Posterior vena cava (tissue), 2 donors: ENCODE measurements at places on chromosomes 6 and 20. TPM values are rescaled to one million over a fixed set of nuclear protein-coding genes. Genes with fewer than 3 reads are reported as not detected.

The ARFGEF3 gene
- 2.0 TPM for total RNA-seq

The PCNA gene
- 30.3 TPM for total RNA-seq

The SDCBP2 gene
- total RNA-seq, result 5.4 TPM

The SYNE1 gene
- total RNA-seq, result 184 TPM

The TRIM15 gene
- total RNA-seq, result not detected

The DYNLRB1 gene
- 124 TPM for total RNA-seq

The CFB gene
- total RNA-seq, result 35.8 TPM

The TFAP2A gene
- not detected for total RNA-seq

The MUCL3 gene
- total RNA-seq, result not detected

The SUN5 gene
- total RNA-seq, result not detected

The HLA-DQB1 gene
- total RNA-seq, result 4.2 TPM

The OXT gene
- not detected for total RNA-seq

The GSTA2 gene
- not detected for total RNA-seq

DNA sequence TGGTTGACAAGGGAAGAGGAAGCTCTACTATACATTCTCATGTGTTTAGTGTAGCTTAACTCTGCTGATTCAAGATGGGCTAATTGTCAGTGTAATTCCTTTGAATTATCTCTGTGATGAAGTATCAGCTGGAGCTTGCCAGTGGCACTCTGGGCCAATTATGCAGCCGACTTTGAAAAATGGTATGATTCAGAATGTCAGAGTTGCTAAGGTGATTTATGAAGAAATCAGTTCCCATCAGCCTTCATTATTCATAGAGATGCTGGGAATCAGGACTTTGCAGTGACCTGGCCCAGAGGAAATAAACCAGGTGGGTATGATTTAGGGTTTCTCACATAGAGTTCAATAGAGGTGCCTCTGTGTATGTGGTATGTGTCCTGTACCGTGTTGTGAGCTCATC lies 33.4 kb downstream of the KCNS1 start:
- no peak for DNase-seq

DNA sequence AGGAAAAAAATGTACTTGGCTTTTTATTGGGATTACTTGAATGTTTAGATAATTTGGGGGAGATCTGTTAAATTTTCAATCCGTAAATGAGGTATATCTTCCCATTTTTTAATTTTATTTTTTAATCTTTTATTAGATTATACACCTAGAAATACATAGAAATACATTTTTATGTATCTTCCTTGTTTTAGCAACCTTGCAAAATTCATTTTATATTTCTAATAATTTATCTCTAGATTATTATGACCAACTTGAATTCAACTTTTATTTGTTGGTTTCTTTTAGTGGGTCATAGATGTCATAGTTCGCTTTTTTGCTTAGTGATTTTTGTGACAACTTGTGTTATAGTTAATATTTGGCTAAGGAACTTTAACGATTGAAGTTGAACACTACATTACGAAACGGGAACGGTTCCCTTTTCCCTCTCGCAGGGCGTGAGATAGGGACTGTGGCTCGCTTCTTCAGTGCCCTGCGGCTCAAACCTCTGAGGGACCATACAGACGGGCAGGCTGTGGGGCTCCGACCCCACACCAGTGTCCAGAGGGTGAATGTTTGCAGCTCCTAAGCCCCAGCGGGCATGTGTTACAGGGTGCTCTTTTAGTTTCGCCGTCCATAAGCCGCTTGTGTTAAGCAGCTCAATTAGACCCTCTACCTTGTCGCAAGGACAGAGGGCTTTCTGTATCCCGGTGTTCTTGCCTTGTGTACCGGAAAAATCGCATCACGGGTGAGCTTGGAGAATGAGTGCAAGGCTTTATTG lies 53.8 kb downstream of the PRND start:
- DNase-seq, result no peak

DNA sequence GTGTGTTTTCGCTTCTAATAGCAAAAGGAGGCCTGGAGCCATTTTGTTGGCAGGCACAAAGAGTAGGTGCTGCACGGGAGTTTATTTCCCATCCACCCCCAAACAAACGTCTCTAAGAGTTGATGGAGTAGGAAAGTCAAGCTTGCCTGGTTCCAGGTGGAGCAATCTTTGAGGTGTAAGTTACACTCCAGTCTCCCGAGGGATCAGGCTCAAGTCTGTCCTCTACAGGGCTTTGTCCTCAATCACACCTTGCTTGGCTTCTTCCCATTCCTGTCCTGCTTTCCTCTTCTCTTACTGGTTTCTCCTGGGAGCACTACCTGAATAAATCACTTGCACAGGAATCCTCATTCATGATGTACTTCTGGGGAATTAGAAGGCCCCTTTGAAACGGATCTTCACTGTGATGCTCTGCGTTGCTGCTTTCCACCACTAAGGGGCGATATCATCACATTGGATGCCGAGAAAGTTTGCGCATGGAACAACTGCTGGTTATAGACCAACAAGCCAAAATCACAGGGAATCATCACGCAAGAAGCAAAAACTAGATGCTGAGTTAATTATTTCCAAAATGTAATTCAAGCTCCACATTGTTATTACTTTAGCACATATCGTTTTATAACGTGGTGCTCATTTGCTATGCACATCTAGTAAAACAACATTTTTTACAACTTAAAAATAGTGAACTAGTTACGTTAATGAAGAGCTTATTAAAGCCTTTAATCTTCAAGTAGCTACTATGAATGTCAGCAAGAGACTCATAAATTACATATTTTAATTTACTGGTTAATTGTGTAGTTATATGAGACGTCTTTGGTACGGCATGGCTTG lies 156.8 kb downstream of the DNAH8 start:
- DNase-seq, result no peak

DNA sequence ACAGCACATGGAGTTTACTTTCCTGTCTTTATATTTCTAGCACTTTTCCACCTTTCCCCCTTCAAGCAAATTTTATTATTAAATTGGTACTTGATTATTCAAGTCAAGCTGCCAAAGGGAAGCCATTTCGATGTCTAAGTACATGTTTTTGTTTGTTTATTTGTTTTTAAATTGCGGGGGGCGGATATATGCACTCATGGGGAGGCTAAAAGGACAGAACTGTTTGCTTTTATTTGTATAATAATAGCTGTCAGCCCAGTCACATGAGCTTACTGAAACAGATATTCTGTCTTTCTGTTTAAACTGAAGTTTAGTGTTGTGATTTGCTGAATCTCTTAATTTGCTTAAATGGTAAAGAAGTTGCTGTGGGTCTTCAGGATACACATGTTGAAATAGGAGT lies 49.6 kb upstream of the PLCG1 start:
- DNase-seq, result no peak

GRCh38 chr6:56840467-56841380 lies 114.2 kb upstream of the BEND6 start:
- no peak for DNase-seq

- no peak for DNase-seq
Measured at GRCh38 chr20:7859356-7859802, 80.9 kb downstream of the HAO1 start.

- DNase-seq, result no peak
Measured at GRCh38 chr6:75220357-75220756, 14.5 kb upstream of the COL12A1 start.

DNA sequence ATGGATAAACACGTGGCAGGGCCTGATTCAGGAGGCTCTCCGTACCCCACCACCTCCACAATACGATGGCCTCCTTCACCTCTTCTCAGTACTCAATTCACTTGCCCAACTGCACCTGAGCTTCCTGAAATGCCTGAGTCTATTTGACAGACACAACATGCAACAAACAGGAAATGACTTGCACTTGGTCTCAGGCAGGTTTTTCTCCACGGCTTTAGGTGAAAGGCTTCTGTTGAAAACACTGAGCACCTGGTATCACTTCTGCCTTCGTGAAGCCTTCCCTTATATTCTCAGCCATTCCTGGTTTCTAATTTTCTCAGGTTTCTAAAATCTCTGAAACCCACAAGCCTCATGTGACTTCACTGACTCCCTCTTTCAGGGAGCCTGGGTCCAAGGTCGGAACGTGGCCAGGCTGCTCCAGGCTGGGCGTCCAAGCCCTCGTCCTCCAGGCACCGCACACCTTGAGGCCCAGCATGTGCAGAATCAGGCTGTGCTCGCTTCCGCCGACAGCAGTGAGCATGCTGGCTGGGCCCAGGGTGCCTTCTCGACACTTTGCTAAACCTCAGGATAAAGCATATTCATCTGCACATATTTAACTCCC lies 34.7 kb downstream of the TAF4 start:
- DNase-seq, result no peak

- peak; percentile 91 for DNase-seq
Measured at GRCh38 chr6:26532699-26533531, 5.3 kb upstream of the HMGN4 start.

DNA sequence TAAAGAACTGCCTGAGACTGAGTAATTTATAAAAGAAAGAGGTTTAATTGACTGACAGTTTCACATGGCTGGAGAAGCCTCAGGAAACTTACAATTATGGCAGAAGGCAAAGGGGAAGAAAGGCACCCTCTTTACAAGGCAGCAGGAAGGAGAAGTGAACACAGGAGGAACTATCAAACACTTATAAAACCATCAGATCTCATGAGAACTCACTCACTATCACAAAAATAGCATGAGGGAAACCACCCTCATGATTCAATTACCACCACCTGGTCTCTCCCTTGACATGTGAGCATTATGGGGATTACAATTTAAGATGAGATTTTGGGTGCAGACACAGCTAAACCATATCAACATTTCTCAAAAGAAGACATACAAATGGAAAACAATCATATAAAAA lies 266.3 kb downstream of the EPM2A start:
- no peak for DNase-seq

DNA sequence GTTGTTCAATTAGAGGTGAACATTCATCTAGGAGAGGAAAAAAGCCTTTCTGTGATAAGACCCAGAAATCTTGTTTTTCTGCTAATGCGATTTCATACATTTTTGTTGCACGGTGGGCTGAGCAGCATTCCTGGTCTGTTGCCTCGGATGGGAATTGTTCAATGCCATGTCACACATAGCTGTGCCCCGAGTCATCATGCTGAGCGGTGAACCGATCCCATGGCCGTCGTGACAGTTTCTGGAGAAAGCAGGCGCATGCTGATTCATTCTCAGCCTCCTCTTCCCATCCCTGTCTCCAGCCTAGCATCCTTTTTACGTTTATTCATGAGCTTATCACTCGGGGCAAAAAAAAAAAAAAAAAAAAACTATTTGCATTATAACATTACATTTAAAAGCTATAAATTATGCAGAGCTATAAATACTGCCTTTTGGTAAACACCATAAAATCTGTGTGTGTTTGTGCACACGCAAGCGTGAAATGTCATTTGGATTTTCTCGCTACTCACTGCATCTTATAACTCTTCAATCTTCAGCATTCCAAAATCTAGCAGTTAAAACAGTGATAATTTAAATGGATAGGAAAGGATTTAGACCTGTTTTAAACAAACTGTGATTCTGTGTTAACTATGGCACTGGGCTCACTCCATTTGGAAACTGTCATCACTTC lies 58.9 kb upstream of the IFNGR1 start:
- no peak for DNase-seq

GRCh38 chr20:49710971-49711666 lies 2.6 kb downstream of the B4GALT5 start:
- no peak for DNase-seq

DNA sequence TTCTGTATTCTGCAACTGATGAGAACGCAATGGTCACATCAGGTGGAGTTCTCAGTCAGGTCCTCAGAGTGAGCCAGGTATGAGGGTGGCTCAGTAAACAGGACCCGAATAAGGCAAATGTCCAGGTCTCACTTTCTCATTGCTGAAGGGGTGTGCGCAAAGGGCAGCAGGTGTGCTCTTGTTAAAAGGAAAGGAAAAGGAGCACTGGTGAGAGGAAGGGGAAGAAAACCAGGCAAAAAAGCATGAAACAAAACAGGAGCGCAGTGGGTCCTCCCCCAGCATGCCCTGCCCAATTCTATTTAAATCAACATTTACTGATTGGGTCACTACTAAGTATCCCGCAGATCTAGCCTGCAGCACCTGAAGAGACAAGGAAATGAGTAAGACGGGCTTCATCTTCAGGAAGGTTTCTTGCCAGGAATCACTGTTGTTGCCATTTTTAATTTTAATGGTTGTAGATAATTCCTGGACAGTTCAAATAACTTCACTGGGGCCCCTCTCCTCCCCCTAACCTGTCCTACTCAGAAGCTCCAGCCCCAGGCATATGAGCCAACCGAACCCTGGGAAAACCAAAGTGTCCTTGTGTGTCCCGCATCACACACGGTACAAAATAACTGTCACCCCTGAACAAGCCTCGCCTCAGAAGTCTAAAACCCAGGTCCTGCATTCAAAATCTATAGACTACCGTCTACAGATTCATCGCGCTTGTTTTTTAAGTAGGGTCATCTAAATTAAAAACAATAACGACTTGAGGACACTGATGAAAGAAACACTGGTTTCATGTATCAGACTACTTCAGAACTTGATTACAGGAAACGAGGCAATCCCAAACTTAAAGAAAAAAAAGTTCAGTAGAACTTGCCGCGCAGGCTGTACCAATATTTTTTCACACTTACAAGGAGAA lies 980 bp downstream of the MBOAT1 start:
- DNase-seq, result no peak

- no peak for DNase-seq
Measured at GRCh38 chr6:142925575-142926110, 19.3 kb downstream of the HIVEP2 start.

DNA sequence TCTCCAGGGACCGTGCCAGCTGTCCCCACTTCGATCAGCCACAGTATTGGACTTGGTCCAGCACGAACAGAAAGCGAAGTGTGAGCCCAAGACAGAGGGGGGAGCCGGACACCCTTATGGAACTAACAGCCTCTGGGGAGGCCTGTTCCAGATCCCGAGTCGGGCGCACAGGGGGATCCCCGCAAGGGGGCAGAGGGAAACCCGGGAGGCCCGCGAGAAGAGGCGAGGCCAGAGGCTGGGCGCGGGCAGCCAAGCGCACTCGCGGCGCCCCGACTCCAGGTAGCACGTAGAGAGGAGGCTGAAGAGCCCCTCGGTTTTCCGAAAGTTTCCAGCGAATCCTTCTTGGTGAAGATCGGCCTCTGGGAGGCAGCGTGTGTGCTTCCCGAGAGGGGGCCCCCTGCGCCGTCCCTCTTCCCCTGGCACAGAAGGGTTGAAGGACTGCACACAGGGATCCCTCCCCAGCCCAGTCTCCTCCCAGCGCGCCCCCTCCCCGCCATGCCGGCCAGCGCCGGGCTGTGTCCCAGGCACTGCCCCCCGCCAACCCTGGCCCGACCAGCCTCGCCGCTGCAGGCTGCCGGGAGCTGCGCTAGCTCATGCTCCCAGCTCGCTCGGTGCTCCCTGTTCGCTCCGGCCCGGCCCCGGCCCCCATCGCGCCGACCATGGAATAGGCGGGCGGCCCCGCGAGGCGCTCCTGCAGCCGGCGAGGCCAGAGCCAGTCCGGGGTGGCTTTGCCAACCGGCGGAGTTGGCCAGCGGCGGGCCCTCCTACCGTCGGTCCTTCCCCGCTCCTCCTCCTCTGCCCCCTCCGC lies 577 bp upstream of the SLC24A3 start:
- DNase-seq, result peak; percentile 84

GRCh38 chr6:85126485-85127167 lies 323.3 kb upstream of the NT5E start:
- DNase-seq, result peak; percentile 80

DNA sequence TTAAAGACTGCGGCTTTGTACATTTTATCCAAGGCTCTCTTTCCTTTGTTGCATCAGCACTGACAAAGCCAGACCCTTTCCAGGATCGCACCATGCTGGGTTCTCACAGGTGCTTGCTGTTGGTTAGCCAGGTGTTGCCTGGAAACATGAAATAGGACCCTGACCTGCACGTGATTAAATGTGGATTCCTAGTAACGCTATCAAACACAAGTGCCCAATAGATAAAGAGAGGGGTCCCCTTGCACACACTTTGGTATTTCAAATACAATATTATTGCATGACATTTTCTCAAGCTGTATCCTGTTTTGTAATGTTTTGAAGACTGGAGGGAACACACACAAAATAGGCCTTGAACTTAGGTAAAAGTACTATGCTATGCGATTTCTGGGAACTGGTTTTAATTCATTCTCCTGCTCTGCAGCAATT lies 73.3 kb downstream of the AKAP12 start:
- DNase-seq, result no peak
